ENCODE measurements at places on chromosomes 5 and 9.

GRCh38 chr5:154648706-154649105 is 106.5 kb upstream of the LARP1 start:
- no peak for DNase-seq

GRCh38 chr9:5719100-5719926 is 90.4 kb downstream of the RIC1 start:
- no peak for DNase-seq

GRCh38 chr9:114770991-114771390 is 34.8 kb downstream of the TNFSF15 start:
- DNase-seq = no peak

GRCh38 chr9:13586587-13587374 is 307.3 kb upstream of the MPDZ start:
- no peak for DNase-seq

DNA sequence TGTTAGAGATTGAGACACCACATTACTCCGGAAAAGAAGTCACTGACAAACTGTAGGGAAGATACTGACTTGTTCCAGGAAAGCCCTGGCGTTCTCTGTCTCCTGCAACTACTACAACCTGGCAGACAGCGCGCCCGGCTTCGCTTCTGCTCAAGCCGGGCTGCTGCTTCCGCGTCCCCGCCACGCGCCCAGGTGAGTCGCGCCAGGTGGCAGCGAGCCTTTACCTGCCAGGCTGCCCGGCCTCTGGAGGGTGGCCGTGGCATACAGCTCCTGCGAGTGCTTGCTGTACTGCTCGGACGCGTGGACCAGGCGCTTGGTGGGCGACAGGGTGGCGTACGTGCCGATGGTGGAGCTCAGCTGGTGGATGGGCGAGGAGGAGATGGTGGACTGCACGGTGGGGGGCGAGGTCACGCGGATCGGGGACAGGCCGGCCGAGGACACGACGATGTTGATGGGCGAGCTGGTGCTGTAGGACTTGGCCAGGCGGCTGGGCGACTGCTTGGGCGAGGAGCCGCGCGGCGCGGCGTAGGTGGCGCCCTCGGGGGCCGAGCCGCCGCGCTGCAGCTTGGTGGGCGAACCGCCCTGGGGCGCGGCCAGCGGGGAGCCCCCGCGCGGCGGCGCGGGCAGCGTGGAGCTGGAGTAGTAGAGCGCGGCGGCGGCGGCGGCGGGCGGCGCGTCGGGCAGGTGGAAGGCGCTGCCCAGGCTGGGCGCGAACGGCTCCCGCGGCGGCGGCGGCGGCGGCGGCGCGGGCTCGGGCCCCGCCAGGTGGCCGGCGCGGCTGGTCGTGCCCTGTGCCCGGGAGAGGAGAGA is 519.6 kb downstream of the CTNND2 start:
- DNase-seq = peak; percentile 55

- peak; percentile 52 for DNase-seq
These were observed 317.2 kb downstream of the DEPDC1B start for GRCh38 chr5:60382716-60383115.

DNA sequence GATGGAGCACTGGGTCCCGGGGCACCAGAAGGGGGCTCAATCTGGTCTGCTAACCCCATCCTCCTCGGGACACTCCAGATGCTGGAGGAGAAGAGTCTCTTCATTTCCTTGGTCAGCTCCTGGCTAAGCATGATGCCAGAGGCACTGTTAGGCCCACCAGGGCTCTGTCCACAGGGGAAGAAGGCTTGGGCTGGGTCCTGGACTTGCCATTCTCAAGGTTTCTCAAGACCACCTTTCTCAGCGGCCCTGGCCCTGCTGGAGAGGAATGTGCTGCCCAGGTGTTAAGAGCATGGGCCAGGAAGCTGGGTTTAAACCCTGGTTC is 7.9 kb downstream of the SH2D3C start:
- DNase-seq = no peak

- no peak for DNase-seq
These were observed 862.8 kb downstream of the TAF11L14 start for GRCh38 chr5:18497089-18497488.

DNA sequence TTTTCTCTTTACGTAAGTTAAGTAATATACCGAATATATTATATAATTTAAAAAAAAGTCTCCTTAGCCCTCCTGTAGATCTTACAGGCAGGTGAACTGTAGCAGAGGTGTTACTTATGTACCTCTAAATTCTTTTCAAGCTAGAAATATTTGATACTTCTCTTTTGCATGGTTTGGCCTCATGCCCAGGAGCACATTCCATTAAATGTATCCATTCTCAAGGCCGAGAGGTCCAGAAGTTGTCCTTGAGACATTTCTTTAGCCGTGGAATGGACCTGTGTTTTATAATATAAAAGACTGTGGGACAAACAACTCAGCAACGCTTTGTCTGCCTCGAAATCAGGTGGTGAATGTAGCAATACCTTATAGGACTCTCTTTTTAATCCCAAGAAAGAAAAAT is 184.5 kb downstream of the TRIO start:
- no peak for DNase-seq

- DNase-seq = no peak
These were observed 1.4 kb upstream of the IPPK start for GRCh38 chr9:92671323-92671722.

- DNase-seq = no peak
These were observed 11.5 kb upstream of the CSNK1G3 start for GRCh38 chr5:123500471-123500870.

DNA sequence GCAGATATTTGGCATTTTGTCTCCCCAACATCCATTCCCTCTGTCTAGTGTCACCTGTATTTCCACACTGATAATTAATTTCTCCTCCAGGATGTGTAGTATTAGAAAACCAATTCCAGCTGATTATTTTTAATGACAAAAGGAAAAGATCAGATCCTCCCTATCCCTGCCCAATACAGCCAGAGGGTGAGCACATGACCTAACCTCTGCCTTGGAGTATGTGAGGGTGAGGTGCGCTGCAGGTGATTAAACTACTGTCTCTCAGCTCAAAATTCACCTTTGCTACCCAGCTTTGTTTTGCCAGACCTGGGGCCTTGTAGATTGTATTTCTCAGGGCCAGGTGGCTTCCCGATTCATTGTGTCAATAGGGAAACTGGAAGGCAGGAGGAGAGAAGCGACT is 402.1 kb downstream of the PRELID2 start:
- no peak for DNase-seq

GRCh38 chr5:109399092-109399759 is 10.5 kb downstream of the PJA2 start:
- no peak for DNase-seq

DNA sequence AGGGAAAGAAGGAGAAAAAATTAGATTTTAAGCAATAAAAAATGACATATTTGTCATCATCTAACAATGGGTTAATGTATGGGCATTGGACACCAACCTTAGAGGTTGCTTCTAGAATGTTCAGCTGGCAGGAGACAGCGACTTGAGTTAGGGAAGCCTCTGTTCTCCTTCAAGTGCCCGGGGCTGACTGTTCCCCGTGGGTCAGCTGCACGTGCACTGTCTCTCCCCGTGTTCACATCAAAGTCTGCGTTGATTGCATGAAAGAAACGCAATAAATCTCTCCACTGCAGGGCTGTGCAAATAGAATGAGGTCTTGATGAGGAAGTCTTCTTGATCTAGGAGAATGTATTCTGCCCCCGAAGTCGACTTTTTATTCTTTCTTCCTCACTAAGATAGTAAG is at the start of gene GLT6D1:
Gene GLT6D1, minus strand, starts transcription at position 345 of the 400 bp plus-strand sequence. CDS start 353 bp downstream, outside the sequence.
- no peak for DNase-seq

DNA sequence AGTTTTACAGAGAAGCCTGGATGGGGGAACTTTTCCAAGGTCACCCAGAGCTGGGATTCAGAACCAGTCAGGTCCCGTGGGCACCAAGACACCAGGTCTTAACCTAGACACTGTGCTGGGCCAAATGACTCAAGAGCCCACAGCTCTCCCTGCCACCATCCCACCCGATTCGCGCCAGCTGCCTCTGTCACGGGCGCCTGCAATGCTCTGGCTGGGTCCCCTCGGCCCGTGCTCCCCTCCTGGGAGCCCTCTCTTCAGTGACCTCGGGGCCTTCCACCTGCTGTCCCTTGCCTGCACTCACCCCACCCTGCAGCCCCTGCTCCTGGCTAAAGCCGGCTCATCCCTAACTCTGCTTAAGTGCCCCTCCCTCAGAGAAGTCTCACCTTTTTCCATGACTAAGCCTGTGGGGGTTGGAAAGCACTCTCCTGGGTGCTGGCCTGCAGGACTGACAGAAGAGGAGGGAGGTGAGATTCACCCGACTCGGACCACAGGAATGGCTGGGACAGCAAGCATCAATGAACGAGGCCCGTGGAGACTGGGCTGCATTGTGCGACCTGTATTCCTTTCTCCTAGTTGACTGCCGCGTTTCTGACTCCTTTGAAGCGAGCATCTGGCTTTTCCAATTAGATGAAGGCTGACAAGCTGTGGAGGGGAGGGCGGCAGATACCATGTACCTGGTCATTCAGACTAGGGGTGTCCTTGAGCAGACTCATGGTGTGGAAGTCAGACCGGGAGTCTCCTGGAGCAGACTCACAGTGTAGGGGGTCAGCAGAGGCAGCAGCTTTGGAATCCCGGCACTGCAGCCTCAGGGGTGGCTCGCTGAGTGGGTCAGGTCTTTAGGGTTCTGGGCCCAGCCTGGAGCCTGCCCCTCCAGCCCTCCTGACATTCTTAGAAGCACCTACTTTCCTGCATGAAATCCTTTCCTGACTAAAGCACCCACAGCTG is 5.8 kb upstream of the IL4 start:
- DNase-seq = no peak

DNA sequence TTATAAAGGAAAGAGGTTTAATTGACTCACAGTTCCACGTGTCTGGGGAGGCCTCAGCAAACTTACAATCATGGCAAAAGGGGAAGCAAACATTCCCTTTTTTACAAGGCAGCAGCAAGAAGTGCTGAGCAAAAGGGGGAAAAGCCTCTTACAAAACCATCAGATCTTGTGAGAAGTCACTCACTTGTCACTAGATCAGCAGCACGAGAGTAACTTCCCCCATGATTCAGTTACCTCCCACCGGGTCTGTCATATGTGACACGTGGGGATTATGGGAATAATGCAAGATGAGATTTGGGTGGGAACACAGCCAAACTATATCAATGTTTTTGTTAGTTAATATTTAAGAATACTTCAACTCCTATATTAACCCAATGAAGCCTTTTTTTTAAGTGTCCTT is 275.2 kb upstream of the CDH9 start:
- no peak for DNase-seq

GRCh38 chr9:112332674-112332976 is 794 bp downstream of the PTBP3 start:
- no peak for DNase-seq

- DNase-seq = no peak
These were observed 16.0 kb downstream of the ATP10B start for GRCh38 chr5:160835818-160836528.

DNA sequence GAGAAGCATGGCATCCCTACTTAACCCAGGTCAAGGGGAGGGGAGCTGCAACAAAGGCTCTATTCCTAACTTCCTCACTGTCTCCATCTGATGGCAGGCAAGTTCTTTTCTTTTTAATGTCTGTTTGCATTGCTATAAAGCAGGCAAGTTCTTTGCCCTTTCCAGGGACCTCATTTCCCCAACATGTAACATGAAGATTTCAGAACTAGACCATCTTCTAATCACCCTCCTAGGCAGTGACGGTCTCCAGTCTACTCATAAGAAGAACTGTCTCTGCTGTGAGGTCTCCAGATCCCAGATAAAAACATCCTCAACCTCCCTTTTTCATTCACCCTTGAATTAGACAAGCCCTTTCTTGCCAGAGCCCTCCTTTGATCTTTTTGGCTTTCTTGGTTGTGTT is 42.1 kb downstream of the PPP1R2B start:
- DNase-seq = no peak

Data from midbrain (tissue), 1 donor.